Vagina (tissue), 2 donors: ENCODE measurements at places on chromosomes 6 and 20. TPM values are rescaled to one million over a fixed set of nuclear protein-coding genes. Genes with fewer than 3 reads are reported as not detected.

SLC32A1 gene
- total RNA-seq, result not detected

SLC16A10 gene
- 5.4 TPM for total RNA-seq

RHAG gene
- 2.5 TPM for total RNA-seq

PREX1 gene
- total RNA-seq, result 17.7 TPM

RAMACL gene
- 2.2 TPM for total RNA-seq

CD93 gene
- total RNA-seq, result 45.4 TPM

EDN1 gene
- 7.1 TPM for total RNA-seq

TREML2 gene
- total RNA-seq, result not detected

ERGIC3 gene
- total RNA-seq, result 113 TPM

CEP85L gene
- 11.8 TPM for total RNA-seq

EYS gene
- total RNA-seq, result not detected

OPN5 gene
- total RNA-seq, result not detected
